ENCODE measurements at places on chromosomes 6 and 20.

GRCh38 chr6:17656092-17656491 lies 50.6 kb downstream of the NUP153 start:
- no peak for DNase-seq

- no peak for DNase-seq
These were observed 17.6 kb upstream of the KIAA1755 start for GRCh38 chr20:38278131-38278530.

GRCh38 chr20:51531141-51531710 lies 11.3 kb downstream of the NFATC2 start:
- peak; percentile 80 for DNase-seq

- peak; percentile 53 for DNase-seq
These were observed 55.0 kb upstream of the HLA-A start for GRCh38 chr6:29887330-29887818.

- peak; percentile 23 for DNase-seq
These were observed 48.1 kb upstream of the MYL9 start for GRCh38 chr20:36493051-36493800.

DNA sequence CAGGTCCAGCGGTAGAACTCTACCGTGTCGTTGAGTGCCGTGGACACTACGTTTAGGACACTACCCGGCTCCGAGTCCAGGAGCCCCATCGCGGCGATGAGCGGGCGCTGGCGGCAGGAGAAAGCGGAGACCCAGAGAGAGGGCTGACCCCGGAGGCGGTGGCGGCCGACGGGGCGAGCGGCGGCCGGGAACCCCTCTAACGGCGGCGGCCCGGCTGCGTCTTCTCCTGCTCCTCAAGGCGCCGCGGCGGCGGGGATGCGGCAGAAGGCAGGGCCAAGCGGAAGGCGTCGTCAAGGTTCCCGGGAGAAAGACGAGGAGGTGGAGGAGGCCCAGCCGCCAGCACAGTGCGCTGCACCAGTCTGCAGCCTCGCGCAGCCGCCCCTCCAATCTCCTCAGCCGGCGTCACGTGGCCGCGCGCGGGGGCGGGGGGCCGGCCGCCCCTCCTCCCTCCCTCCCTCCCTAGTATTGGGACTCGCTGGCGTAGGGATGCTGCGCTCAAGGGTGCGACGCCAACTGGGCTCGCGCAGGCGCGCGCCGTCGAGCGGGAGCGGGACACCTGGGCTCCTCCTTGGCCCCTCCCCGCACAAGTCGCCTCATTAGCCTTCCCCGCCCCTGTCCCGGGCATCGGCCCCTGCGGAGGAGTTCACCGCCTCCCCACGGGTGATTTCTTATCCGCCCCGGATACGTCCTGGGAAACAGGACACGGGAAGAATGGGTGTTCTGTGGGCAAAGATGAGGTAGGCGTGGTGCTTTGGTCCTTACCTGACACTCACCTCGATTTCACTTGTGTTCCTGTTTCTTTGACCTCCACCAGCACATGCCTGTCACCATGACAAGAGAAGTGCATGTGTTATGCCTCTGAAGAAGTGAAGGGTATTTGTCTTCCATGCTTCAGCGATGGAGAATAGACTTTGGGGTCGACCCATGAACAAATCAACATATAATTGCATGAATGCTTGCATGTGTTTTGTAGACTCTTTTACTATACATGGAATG lies at the start of gene ELOVL4:
Gene ELOVL4, minus strand, starts transcription at position 363 of the 996 bp plus-strand sequence. Its CDS starts 274 bp downstream, at position 89.
- DNase-seq = peak; percentile 73

- no peak for DNase-seq
These were observed 25.8 kb downstream of the HLA-C start for GRCh38 chr6:31246051-31246521.

DNA sequence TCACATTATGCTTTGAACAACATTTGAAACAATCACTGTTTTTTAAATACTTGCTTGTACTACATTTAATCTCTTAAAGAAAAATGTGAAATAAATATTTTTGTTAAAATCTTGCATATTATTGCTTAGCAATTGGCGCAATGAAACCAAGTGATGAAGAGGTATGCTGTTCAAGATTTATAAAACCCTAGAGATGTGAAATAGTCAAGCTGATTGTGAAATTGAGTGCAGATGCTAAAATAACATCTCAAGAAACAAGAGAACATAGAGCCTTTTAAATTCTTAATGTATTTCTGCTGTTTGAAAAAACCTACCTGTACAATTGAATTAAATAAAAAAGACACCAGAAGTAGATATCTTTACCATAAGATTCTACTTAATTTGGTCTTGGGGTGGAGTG lies 179.2 kb upstream of the MCHR2 start:
- DNase-seq = no peak

DNA sequence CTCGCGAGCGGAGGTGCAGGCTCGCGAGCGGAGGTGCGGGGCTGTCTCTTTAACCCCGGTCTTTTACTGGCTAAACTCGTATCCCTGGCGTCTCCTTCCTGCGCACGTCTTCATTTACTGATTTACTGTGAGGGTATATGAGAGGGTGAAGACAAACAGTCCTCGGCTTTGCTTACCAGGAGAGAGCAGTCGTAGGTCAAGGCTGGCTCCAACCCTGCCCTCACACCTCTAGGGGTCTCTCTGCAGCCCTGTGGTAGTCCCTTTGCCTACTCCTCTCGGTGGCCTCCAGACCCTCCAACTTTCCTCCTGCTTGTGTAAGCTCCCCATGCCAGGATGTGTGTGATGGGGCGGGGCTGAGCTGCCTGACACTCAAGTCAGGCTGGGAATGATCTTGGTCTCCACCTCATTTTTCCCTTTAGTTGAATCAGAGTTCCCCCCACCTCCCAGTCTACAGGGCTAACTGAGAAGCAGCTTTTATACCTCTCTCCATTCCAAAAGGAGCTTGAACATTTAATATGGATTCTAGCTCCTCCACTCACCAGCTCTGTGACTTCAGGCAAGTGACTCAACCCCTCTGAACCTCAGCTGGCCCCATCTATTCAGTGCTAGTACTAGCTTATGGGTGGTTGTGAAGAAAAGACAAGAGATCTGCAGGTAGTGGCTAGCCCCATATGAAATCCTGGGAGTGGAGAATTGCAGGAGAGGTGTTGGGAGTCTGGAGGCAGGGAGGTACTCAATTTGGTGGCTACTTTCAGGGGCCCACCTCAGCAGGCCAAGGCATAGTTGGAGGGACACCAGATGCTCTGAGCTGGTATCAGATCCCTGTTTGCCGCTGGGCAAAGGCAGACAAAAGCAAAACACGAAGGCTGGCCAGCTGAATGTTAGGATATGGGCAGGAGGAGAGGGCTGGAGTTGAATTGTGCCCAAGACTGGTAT lies 902 bp downstream of the SLC29A1 start:
- DNase-seq = peak; percentile 24

DNA sequence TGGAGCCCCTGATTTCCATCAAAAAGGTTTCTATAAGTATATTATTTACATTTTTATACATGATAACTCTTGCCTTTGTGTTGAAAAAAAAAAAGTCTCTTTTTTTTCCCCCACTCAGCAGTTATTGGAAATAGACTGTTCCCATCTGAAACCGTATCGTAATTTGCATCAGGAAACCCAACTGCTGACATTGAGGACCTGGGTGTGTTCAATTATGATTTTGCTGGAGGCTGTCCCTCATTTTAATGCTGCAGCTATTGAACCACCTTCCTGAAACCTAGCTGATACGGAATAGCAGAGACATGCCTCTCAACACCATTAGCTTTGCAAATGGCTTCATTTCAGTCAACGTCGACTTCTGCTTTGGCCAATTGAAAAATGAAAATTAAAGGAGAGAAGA lies 98.9 kb downstream of the ZNF217 start:
- no peak for DNase-seq

GRCh38 chr20:8795404-8795803 lies 273.5 kb upstream of the PLCB4 start:
- no peak for DNase-seq

DNA sequence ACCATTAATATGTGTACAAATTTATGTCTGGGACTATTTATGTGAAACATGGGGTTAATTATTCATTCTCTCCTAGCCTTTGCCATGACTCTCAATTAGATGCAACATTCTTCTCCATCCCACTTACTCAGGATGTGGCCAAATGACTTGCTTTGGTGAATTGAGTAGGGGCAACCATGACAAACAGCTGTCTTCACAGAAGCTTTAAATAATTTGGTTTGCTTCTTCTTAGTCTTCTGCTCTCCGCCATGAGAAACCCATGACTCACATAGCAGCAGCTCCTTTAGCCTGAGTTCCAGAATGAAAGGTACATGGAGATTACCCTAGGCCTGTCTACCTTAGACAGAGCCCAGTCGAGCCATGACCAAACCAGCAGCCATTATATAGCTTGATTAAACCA lies 74.7 kb downstream of the FRK start:
- DNase-seq = no peak

- DNase-seq = no peak
These were observed 132.7 kb upstream of the GMDS start for GRCh38 chr6:2378046-2378657.

DNA sequence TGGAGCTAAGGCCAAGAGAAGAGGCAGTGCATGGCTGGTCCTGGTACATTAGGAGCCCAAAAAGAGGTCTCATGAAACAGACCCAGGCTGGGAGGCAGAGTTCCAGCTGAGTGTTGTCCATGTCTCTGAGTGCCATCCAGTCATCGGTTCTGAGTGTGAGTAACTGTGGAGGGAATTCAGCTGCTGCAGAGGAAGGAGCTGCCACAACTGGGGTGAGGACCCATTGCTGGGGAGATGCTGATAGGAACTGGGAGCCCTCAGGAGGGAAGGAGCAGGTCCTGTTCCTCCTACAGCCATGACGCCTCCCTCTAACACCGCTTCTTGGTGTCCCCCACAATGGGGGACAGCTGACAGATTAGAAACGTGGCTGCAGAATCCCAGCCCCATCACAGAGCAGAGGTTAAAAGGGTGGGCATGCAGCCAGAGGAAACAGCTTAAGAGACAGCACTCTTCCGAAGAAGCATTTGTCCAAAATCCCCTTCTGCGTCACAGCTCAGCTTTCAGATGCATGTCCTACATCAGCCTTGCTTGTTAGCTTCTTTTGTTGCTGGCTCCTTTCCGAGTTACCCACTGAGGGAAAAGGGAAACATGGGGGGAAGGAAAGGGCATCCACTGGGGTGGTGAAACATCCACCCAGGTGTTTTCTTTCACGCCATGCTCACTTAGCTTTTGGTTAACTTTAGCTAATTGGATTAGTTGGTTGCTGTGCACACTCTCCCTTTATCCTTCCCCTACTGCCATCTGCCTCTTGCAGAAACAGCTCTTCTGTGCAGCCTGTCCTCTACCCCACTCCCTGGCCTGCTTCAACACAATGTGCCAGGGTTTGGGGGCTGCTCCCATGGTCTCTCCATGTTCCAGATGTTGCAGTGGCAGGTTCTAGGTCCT lies 239.2 kb downstream of the SYNDIG1 start:
- DNase-seq = no peak

- no peak for DNase-seq
These were observed 39.0 kb downstream of the PLAGL1 start for GRCh38 chr6:143969077-143969476.

DNA sequence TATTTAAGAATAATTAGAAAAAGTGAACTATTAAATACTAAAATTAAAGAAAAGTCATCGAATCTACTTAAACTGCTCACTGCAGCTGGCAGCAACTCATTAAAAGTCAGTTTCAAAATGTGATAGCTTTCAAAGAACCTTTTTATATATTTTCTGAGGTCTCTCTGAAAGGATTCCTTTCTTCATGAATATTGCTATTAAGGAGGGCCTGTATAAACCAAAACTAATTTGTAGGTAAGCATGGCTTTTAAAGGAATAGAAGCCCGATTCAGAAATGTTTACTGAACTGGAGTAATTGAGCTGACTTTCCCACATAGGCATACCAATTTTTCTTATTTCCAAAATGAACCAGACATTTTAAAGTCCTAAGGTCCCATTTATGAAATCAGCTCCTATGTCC lies 41.2 kb upstream of the ENPP1 start:
- DNase-seq = no peak

DNA sequence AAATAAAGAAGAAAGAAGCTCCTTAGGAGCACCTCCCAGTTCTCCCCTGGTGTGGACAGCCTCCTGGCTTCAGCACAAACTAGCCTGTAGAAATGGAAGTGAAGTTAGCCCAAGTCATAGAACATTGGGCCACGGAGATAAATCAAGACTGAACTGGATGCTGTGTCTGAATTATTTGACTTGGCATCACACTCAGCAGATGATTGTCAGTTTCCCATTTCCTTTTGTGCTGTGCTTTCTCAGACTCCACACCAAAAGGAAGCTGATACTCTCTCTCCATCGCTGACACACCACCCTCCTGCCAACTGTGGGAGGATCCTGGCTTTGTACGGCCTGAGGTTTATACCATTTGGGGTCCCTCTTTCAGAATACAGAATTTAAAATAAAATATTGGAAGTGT lies 209.8 kb downstream of the TFAP2A start:
- DNase-seq = no peak

DNA sequence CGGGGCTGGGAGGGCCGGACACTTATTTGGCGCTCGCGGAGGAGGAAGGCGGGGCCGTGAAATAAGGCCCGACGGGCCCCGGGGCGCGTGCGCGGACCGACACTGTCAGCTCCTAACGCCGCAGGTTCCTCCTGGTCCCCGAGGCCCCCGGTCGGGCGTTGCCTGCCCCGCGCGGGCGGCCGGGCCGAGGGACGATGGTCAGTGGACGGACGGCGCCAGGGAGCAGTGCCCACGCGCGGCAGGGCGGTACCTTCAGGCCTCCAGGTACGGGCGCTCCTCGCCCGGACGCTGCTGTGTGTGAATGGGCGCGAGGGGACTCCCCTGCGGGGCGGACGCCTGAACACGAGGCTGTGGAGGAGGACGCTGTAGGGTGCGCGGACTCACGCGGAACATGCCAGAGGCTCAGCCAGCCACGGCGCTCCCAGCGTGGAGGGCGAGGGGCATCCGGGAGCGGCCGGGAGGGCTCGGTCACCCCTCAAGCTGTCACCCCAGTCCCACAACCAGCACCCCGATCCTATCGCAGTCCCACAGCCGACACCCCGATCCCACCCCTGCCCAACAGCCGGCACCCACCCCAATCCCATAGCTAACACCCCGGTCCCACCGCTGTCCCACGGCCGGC lies 339 bp upstream of the GMEB2 start:
- DNase-seq = peak; percentile 95

DNA sequence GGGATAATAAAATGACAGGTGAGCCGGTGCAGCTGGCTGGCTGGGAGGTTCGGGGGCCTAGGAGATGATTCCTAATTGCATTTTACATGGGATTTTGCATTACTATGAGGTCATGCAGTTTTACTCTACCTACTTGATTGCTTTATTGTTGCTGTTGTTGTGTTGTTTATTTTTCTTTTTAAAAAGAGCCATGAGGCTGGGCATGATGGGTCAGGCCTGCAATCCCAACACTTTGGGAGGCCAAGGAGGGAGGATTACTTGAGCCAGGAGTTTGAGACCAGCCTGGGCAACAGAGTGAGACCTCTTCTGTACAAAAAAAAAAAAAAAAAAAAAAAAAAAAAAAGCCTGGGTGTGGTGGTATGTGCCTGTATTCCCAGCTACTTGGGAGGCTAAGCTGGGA lies 104.8 kb downstream of the GJA1 start:
- DNase-seq = no peak

- DNase-seq = no peak
These were observed 15.6 kb upstream of the SEC63 start for GRCh38 chr6:107973594-107973993.

DNA sequence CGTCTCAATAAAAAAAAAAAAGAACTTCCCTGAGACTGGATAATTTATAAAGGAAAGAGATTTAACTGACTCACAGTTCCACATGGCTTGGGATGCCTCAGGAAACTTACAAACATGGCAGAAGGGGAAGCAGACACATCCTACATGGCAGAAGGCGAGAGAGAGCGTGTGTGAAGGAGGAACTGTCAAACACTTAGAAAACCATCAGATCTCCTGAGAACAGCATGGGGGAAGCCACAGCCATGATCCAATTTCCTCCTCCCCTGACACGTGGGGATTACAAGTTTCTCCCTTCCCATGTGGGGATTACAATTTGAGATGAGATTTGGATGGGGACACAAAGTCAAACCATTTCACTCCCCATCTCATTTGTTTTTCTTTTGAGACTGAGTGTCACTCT lies 46.6 kb upstream of the TFAP2C start:
- no peak for DNase-seq

All from stimulated activated naive CD8-positive, alpha-beta T cell treated with anti-CD3 and anti-CD28 coated beads, Interleukin-15, Interleukin-2, amounts not matched to agents 100 U/mL and 50 U/mL, for 24 hours (primary cell).